ENCODE measurements at places on chromosomes 5 and 9.

- DNase-seq = no peak
These were observed 41.3 kb upstream of the PAM start for GRCh38 chr5:102713682-102714231.

DNA sequence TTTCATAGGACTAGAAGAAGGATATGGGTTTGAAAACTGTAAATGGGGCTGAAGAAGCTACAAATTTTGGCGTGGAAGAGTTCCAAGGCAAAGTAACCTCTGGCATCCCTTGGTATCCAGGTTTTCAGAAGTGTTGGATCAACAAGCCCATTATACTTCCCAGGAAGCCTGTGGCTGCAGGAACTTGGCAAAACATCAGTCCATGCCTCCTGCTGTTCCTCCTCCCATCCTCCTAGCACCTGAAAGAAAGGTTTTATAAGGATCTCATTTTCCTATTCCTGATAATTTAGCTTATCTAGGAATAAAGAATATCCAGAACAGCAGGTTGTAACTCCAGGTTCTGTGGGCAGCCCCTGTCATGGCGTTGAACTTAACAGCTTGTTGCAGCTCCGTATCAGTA, 72.5 kb upstream of the LPAR1 start:
- DNase-seq = no peak

GRCh38 chr9:18459962-18460584, 13.9 kb upstream of the ADAMTSL1 start:
- DNase-seq = no peak

DNA sequence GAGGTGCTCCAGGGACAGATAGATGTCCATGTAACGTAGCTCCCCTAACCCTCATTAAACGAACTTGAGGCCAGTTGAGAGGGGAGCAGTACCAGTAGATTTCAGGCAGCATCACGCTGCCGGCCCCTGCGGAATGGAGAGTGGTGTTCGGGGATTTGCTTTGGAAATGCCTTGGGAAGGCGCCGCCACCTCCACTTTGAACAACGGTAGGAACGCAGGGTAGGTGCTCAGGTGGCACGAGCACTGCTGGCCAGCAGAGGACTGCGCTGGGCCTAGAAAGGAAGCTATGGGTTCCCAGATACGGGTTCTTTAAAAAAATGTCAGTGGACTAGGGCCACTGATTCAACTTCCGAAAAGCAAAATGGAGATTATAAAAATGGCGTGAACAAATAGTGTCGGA, 271.8 kb downstream of the FANCC start:
- no peak for DNase-seq

DNA sequence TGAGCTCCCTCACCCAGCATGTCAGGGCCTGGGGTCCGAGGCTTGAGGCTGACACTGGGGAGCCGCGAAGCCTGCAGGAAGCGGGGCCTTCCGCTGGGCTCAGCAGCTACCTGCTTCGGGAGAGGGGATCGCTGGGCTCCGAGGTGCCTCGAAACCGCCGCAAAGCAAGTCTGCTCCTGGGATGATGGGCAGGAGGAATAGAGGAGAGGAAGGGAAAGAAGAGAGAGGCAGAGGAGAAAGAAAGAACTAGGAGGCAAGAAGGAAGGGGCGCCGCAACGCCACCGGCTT, 1.5 kb upstream of the PRDM12 start:
- DNase-seq = no peak

- no peak for DNase-seq
These were observed 178.0 kb upstream of the DMAC1 start for GRCh38 chr9:7977586-7977985.

GRCh38 chr9:122382901-122383850, 12.4 kb downstream of the PTGS1 start:
- no peak for DNase-seq

DNA sequence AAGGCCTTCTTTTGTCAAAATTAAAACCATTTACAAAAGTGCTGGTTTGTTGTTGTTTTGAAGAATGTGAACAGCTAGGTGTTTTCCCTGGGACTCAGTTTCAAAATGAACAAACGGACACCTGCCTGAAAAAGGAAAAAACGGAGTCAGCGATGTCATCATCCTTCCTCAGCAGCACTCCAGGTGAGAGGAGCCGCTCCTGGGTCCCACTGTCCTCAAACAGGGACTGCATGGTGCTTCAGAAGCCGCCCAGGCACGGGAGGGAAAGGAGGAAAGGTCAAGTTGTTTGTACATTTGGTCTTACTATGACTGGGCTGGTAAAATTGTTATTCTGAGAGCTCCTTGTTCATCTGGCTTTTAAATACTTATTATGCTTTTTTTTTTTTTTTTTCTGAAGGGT, 69.0 kb upstream of the ZSWIM6 start:
- DNase-seq = no peak

- DNase-seq = no peak
These were observed 209.9 kb downstream of the AOPEP start for GRCh38 chr9:94936419-94936818.

- DNase-seq = peak; percentile 86
These were observed 37.0 kb downstream of the TNFSF8 start for GRCh38 chr9:114893221-114894010.

- DNase-seq = no peak
These were observed 132.1 kb downstream of the PALM2AKAP2 start for GRCh38 chr9:109912082-109912582.

- no peak for DNase-seq
These were observed 429.9 kb downstream of the GABRG2 start for GRCh38 chr5:162497455-162497854.

DNA sequence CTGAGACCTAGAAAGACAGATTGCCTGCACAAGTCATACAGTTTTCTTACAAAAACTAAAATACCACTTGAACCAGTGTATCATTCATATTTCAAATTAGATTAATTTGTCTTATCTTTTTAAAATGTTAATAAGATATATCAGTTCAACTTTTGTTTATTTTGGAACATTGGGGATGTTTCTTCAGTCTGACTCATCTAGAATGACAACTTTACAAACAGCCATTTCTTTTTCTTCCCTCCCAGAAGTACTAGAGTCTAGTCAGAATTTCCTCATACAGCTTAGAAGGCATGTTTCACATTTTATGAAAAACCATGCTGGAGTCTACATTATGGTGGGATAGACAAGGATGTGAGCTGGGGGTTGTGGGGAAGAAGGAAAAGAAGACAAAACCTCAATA, 262.5 kb downstream of the NFIB start:
- DNase-seq = no peak

DNA sequence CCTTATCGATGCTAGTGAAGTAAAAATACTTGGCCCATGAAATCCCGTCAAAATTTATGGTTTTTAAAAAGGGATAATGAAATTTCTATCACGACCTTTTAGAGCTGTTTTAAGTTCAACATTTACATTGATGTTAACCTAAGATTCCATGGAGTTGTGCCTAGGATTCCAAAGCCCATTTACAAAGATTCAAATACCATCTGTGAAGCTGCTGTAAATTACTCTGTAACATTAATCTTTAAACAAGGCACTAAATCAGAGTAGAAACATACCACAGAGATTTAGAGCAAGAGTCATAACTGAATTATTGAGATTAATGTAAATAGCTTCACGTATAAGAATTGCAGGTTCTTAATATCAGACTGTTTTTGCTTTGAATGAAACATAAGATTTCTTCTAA, 17.7 kb downstream of the POU5F2 start:
- no peak for DNase-seq

DNA sequence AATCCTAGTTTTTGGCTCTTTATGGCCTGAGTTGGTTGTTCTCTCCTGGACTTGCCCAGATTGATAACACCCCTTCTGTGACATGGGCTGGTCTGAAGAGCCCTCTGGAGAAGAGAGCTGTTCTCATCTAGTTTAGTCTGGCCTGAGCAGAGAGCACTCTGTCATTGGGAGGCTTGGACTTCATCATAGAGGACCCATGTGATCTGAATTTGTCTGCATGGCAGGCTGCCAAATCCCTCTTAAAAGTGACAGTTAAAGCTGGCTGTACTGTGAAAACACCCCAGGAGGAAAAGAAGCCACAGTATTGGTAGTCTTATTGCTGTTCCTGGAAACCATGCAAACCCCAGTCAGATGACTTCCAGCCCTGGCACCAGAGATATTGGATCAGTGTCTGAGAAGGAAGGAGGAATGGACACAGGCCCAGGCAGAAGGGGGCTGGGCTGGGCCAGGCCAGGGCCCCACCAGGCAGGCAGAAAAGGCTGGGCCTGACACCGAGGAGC, 3.7 kb upstream of the WDR31 start:
- DNase-seq = peak; percentile 35

DNA sequence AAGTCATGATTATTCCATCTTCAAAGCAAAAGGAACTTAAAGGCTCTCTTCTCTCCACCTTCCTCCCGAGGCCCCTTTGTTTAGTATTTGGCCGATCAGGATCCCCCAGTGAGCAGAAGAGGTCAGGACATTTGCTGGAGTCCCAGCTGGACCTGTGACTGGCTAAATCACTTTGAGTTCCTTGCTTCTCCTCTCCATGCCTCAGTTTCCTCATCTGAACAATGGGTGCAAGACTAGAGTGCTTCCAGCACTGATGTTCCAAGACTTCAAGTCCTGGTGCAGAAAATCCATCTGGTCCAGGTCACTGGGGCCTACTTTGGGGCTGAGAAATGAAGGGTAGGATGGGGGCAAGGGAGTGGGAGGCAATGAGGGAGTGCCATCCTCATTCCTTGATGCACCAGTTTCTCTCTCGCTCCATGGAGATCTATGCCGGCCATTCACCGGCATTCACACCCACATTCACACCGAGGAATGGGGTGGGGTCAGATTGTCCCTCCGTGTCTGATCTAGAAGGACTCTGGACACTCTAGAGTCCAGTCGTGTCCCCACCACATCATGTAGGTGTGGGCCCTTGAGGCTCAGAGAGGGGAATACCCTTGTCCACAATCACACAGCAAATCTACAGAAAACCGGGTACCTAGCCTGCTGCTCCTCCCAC, 38.7 kb upstream of the IL17B start:
- DNase-seq = no peak

DNA sequence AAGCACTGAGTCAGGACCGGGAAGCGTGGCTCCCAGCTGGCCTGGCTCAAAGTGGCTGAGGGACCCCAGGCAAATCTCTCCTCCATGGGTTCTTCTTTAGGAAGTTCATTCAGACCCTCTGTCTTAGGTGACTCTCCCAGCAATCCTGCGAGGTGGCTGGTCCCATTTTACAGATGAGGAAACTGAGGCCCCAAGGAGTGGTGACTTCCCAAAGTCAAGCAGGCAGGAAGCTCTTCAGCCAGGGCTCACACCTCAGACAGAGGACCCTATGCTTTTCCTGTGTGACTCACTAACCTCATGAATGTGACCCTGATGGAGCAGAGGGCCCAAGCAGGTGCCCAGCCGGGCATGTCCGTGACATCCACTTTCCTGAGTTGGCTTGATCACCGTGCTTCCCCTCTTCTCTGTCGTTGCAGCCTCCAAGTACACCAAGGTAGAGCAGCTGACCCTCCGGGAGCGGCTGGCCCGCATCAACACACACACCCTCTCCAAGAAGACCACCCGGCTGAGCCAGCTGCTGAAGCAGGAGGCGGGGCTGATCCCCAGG, 36.5 kb downstream of the ARHGEF37 start:
- DNase-seq = no peak

- DNase-seq = no peak
These were observed 64.6 kb upstream of the GRIA1 start for GRCh38 chr5:153425914-153426313.

DNA sequence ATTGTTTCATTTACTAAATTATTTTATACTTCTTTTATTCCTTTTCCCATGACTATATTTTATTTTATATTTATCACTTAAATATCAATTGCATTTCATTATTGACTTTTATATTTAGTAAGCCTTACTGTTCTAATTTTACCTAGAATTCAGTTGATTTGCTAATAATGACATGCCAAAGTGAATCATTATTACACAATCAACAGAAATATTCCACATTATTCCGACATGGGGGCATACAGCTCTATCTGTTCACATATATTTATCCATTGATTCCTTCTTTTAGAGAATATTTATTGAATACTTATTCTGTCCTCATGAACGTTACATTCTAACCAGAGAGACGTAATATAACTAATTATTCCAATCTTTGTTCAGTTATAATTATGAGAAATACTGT, 221.8 kb downstream of the DOCK8 start:
- no peak for DNase-seq

GRCh38 chr9:91359083-91359482, 2.6 kb downstream of the AUH start:
- DNase-seq = no peak

DNA sequence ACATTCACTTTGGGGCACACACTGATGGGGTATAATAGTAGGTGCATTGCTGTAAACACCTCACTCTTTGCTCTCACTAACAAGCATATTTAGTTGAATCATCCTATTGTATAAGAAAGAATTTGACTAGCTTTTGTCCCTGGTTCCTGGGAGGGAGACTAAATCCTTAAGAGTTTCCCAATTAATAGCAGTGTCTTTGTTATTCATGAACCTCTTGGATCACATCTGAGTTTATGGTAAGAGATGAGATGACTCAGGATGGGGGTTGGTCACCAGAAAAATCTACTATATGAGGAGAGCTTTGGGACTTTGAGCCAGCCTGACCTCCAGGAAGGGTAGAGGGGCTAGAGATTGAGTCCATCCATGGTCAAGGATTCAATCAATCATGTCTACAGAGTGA, 56.8 kb downstream of the PUM3 start:
- no peak for DNase-seq

DNA sequence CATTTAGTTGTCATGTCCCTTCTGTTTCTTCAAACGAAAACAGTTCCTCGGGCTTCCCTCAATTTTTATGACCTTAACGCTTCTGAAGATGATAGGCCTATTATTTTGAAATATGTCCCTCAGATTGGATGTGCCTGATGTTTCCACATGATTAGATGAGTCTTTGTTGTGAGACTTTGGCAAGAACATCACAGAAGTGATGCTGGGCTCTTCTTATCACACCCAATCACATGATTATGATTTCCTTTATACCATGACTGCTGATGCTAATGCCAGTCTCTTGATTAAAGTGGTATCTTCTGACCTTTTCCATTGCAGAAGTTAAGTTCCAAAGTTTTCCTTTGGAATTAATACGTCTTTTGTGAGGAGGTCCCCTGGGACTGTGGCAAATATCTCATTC, 175.7 kb downstream of the SAXO1 start:
- no peak for DNase-seq

- DNase-seq = no peak
These were observed 7.8 kb downstream of the MRPS2 start for GRCh38 chr9:135508211-135508820.

GRCh38 chr5:37212096-37212495, 37.1 kb downstream of the CPLANE1 start:
- DNase-seq = no peak

DNA sequence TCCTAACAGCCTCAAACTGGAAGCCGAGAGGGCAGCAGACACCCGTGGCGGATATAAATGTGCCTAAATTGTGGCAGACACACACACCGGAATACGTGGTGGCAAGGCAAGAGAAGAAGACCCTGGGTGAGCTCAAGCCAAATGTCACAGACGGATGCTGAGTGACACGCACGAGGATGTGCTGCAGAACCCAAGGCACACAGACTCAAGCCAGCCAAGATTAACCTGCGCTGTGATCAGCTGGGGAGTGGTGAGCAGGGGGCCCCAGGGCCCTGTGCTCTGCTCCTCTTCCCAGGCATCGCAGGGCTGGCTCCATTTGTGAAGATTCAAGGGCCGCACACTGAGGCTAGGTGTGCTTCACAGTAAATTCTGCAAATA, 16.4 kb downstream of the SEMA4D start:
- no peak for DNase-seq

- peak; percentile 55 for DNase-seq
These were observed 16.9 kb downstream of the RAD1 start for GRCh38 chr5:34898258-34898895.

- no peak for DNase-seq
These were observed 12.0 kb upstream of the TGFBR1 start for GRCh38 chr9:99092643-99093491.
